ENCODE measurements at places on chromosomes 7 and 10. TPM values are rescaled to one million over a fixed set of nuclear protein-coding genes. Genes with fewer than 3 reads are reported as not detected.

DNA sequence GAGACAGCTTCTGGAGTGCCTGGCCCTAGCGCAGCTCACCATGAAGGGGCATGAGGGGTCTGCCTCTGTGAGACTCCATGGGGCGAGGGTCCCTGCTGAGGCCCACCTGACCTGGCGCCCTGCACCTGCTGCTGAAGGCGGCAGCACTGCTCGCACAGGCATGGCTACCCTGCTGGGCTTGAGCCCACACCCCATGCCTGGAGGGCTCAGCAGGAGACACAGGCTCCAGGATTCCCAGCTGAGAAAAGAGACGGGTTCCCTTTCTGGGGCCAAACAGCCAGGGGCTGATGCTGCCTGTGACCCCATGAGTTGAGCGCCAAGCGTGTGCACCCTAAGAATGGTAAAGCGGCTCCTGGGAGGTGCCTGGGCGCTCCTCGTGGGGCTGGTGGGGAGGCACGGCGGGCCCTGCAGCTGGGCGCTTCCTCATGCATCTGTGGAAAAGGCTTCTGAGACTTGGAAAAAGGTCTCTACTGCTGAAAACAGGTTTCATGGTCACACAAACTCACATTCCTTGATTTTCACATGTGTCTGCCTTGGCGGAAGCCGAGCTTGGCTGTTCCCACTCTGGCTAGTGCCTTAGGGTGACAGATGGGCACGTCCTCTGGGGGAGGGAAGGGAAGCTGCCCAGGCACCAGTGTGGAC, 233.4 kb downstream of the ZMYND11 start:
- H3K36me3 ChIP-seq, result no peaks in the 10 kb centered on the region
- no peaks in the 10 kb centered on the region for H3K4me1 ChIP-seq
- H3K27ac ChIP-seq, result no peak overlapping the region
- DNase-seq, result no peak
- H3K4me3 ChIP-seq, result no peak overlapping the region

DNA sequence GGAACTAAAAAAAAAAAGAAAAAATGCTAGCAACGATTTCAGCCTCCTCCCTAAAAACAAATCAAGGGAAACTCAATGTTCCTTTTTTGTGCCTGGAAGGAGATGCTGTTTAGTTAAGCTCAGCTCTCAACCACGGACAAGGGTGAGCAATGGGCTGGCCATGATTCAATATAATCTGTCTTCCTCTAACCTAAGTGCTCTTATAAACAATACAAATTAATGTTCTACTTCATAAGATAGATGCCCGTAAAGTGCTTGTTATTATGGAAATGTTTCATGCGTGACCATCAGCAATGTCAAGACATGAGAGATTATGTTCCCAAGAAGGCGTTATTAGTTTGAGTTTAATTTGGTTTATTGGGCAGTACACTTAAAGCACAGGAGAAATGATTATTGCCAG, 320.3 kb downstream of the SFMBT2 start:
- H3K27me3 ChIP-seq, result no peaks in the 10 kb centered on the region
- no peaks in the 10 kb centered on the region for H3K36me3 ChIP-seq

GRCh38 chr10:1160561-1161314, 104.6 kb downstream of the WDR37 start:
- H3K27ac ChIP-seq, result no peak overlapping the region
- peaks cover 18% of the 10 kb centered on the region for H3K27me3 ChIP-seq
- DNase-seq, result no peak
- no peaks in the 10 kb centered on the region for H3K36me3 ChIP-seq
- no peaks in the 10 kb centered on the region for H3K4me1 ChIP-seq
- no peak overlapping the region for H3K4me3 ChIP-seq

The ACHE gene
- total RNA-seq, result 0.84 TPM

The FOXI2 gene
- total RNA-seq, result not detected

All from T-cell (primary cell).